Heart left ventricle (tissue), 16 donors: ENCODE measurements at places on chromosomes 11 and 22. TPM values are rescaled to one million over a fixed set of nuclear protein-coding genes. Genes with fewer than 3 reads are reported as not detected.
A peak's percentile ranks its signal among the peaks of the same experiment; 100 is the strongest.

DNA sequence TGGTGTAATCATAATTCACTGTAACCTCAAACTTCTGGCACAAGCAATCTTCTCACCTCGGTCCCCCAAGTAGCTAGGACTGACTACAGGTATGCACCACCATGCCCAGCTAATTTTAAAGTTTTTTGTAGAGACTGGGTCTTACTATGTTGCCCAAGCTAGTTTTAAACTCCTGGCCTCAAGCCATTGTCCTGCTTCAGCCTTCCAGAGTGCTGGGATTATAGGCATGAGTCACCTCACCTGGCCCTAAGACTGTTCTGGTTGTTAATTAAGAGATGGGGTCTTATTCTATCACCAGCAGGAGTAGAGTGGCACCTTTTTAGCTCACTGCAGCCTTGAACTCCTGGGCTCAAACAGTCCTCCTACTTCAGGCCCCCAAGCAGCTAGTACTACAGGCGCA lies 52.0 kb upstream of the DEPDC7 start:
- no peak for DNase-seq

GRCh38 chr11:62555464-62556107 lies 9.0 kb upstream of the AHNAK start:
- no peak for DNase-seq

Gene B3GAT1
- total RNA-seq, result not detected

DNA sequence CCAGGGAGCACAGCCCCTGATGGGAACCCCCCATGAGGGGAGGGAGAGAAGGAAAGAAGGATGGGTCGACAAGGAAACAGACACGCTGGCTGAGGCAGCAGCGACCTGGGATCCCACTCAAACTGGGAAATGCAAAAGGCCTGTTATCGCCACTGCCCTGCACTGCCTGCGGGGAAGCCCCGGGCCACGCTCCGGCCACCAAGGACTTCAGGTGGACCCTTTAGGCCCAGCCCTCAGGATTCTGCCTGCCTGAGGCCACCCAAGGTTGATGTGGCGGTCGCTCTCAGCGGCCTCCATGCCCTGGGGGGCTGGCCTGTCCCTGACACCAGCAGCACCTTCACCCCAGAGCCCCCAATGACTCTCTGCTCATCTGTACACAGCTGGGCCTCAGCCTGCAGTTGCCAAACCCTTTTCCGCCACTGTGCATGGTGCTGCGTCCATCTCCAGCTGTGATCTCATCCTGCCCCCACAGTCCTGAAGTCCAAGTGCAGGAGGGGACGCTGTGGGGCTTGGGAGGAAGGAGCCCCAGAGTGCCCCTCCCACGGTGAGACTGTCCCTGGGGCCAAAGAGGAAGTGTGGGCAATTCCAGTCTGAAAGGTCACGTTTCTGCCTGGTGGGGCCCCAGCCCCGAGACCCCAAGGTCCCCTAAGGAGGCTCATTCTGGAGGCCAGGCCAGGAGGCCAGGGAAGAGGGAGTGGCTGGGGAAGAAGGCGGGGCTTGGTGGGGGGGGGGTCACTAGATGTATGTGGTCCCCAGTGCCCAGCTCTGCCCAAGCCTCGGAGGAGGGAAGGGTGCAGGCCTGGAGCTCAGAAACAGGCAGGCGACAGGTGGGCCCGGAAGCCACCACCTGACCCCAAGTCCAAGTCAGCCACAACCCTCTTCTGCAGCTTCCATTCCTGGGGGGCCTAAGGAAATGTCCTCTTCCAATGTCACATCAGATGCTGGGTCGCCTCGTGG lies 31.6 kb downstream of the OSBPL5 start:
- DNase-seq, result peak; percentile 39
